Activated T-cell treated with anti-CD3 and anti-CD28 coated beads for 24 hours (primary cell): ENCODE measurements at places on chromosomes 2 and 18.

DNA sequence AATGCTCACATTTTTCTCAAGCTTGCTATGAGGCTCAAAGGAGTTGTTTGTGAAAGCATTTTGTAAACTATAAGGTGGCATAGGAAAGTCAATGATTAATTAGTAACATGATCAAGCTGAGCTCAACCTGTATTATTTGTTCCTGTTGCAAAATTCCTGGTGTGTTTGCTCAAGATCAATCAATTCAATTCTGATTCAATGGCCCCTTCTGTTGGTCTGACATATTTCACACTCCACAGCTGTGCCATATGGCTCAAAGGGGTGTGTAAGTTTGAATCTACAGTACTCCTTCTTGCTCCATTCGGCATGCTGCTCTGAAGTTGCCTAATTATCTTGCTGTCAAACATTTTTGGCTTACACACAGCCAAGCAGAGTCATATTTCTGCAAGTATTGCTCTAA, 341.6 kb upstream of the LRP1B start:
- DNase-seq, result no peak

- no peak for DNase-seq
Observed at GRCh38 chr18:48521723-48522122, 17.1 kb upstream of the CTIF start.

- DNase-seq, result no peak
Observed at GRCh38 chr18:57738078-57738477, 65.0 kb downstream of the ATP8B1 start.

DNA sequence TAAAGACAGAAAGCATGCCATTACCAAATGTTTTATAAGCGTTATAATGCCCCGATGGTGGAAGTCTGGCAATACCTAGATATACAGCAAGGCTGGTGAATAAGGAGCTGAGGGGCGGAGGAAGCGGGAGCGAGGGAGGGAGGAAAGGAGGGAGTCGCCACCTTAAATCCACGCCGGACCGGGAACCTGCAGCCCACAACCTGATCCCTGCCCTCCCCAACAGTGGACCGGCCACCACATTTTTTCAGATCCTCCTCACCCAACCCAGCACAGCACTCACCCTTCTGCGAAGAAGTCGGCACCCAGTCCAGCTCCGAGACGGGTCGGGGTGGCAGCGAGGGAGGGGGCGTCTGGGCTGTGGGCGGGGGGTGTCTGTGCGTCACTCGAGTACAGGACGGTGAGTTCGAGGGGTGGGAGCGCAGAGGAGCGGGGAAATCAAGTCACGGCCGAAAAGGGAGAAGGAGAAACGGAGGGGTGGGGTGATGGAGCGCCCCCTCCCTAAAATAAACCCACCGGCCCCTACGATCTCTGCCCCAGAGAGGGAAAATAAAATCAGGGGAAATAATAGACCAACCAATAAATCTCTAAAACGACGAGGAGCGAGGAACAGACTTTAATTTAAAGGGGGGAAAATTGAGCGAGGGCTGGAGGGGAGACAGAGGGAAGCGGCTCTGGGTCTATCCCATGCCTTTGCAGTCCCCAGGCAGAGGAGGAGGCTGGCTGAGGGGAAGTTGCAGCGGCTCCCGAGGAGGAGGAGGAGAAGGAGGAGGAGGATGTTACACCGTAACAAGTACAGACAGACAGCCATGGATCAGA, 96.5 kb upstream of the SERTAD2 start:
- DNase-seq, result peak; percentile 20

DNA sequence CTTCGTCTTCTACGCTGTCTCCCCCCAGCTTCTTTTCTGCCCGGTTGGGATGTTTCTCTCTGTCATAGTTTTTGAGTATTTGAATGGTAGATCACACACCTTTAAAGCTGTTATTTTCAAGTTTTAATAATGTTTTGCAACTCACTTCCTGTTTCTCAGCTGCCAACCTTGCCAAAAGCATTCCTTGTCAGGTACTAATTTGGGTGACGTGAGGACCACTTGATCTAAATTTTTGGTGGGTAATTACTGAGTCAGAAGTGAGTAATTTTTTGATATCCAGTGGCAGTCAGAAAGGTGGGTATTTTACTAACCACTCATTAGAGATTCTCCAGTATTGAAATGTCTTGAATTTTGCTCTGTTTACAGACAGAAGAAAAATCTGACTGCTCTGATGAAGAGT, 852.4 kb upstream of the FANCL start:
- DNase-seq, result no peak

DNA sequence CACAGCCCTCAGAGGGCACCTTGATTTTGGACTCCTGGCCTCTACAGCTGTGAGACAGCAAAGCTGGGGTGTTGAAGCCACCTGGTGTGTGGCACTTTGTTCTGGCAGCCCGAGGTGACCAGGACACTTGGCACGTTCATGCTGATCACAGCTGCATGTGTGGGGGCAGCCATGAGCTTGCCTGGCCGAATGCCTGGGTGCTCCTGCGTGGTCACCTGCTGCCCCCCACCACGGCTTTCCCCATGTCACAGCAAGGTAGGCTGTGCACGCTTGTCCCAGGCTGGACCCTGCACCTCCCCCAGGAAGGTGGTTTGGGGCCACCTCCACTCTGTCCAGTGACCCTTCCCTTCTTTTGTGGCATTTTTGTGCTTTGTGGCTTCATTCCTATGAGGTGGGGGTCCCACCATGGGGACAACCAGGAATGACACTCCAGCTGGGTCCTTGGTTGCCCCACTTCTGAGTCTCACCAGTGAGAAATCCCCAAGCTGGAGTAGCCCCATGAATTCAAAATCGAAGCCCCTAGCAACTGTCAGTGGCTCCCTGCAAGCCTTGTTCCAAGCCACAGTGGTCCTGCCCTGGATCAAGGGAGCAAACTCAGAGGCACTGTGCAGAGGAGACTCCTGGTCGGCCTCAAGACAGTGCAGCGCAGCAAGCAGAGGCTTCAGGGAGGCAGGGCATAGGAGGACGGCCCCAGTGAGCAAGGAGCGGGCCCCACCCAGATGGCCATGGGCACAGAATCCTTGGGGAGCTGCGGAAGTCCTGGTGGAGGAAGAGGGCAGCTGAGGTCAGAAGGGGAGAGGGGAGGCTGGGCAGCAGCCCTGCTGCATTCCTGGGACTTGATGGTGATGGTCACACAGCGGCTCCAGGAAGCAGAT, 121.4 kb upstream of the HS6ST1 start:
- no peak for DNase-seq

DNA sequence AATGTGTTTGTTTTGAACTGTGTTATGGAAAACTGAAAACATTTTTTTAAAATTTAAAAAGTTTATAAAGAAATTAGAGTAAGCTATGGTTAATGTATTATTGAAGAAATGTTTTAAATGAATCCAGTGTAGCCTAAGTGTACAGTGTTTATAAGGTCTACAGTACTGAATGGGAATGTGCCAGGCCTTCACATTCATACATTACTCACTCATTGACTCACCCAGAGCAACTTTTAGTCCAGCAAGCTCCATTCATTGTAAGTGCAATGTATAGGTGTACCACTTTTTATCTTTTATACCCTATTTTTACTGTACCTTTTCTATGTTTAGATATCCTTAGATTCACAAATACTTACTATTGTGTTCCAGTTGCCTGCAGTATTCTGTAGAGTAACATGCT, 215.1 kb upstream of the THUMPD2 start:
- no peak for DNase-seq

GRCh38 chr2:57906152-57906732, 140.4 kb upstream of the VRK2 start:
- DNase-seq, result no peak

- no peak for DNase-seq
Observed at GRCh38 chr2:192126426-192126825, 68.3 kb downstream of the TMEFF2 start.

DNA sequence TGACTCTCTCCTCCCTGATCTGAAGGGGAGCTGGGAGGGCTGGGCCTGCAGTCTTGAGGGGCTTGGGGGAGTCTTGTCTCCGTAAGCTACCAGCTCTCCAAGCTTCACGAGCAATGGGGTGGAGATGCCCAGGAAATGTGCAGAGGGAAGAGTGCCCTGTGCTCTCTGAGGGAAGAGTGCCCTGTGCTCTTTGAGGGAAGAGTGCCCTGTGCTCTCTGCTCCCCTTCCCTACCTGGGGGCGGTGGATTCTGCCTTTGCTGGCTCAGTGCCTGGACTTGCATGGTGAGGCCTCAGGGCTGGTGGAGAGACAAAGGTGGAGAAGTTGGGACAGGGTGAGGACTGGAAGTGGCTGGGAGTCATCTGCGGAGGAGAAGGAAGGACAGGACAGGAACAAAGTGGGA, 72.7 kb downstream of the TWIST2 start:
- DNase-seq, result no peak

GRCh38 chr18:57353940-57354461, 1.6 kb downstream of the ST8SIA3 start:
- DNase-seq, result no peak

DNA sequence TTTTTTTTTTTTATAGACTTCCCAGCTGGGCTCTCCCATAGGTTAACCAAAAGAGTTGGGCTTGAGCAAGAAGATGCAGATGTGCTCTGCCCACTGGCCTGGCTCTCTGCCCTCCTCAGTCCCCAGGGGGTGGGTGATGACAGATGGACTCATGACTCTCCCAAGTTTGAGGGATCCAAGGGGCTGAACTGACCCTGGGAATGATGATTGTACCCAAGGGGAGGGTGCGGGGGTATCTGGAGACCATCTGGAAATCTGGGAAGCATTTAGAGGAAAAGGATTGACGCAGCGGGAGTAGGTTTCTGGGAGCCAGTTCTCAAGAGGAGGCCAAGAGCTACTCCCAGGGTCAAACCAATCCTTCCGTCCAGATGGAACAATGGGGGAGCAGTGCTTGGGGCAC, 330.8 kb downstream of the CYP26B1 start:
- no peak for DNase-seq

GRCh38 chr2:97678298-97678697, 8.8 kb downstream of the C2orf92 start:
- no peak for DNase-seq

DNA sequence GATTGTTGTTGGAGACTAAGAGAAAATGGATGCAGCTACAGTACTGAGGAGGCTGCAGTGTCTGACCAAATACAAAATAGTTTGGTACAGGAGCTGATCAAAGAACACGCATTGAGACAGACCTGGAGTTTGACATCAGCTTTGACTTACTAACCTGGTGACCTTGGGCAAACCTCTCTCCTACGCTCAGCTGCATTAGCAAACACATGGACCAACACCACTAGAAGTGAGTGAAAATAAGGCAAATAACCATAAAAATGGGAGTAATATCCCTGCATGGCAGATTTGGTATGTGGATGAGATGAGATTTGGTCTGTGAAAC, 126.5 kb downstream of the LPIN1 start:
- no peak for DNase-seq

- no peak for DNase-seq
Observed at GRCh38 chr18:35495536-35496314, 2.0 kb downstream of the INO80C start.

DNA sequence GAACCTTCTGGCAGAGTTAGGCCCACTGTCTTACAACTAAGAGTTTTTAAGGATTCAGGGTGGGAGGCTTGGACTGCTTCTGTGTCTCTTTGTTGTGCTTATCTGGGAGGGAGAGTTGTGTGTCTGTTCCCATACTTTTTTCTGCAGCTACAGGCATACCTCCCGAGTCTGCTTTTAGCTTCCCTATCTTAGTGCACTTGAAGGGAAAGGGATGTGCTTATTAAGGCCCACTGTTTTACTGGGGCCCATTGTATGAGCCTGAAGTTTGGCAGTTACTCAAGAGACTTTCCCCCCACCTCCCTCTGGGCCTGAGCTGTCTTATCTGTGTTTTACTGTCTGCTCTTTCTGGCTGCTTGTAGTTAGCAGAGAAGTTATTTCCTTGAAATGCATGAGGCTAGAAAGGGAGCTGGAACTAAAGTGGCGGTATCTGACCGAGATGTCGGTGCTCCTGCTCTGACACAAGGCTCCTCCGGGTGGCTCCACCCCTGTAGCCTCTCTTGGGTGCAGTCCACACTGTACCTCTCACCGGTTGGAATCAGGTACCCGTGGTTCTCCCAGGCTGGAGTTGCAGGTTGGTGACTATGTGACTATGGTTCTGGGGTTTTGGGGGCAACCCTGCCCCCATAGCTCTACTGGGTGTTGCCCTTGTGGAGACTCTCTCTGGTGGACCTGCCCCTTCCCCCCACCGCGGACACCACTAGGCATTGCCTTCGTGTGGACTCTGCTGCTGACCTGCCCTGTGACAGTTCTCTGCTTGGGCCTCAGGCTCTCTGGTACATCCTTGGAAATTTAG, 12.9 kb downstream of the UBR3 start:
- DNase-seq, result no peak

DNA sequence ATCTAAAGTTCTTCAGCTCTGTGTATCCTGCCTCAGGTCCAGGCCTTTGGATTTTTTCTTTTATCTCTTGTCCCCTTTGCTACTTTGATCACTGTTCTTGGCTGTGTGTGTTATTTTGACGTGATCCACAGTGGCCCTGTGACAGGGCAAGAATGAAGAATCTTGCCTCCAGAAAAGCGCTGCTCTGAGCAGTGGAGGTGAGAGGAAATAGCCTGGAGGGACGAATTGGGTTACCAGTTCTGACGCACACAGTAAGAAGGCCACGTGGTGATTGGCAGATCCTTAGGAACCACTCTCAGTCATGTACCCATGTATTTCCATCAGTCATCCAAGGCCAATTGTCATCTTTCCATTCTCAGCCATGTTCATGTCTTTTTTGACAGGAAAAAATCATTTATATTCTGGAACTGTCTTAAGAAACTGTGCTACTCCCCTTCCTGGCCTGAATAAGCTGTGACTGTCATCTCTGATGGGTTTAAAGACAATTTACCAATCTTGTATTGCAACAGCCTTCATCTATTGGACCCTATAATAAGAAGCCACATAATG, 47.6 kb downstream of the MAPK4 start:
- DNase-seq, result no peak

DNA sequence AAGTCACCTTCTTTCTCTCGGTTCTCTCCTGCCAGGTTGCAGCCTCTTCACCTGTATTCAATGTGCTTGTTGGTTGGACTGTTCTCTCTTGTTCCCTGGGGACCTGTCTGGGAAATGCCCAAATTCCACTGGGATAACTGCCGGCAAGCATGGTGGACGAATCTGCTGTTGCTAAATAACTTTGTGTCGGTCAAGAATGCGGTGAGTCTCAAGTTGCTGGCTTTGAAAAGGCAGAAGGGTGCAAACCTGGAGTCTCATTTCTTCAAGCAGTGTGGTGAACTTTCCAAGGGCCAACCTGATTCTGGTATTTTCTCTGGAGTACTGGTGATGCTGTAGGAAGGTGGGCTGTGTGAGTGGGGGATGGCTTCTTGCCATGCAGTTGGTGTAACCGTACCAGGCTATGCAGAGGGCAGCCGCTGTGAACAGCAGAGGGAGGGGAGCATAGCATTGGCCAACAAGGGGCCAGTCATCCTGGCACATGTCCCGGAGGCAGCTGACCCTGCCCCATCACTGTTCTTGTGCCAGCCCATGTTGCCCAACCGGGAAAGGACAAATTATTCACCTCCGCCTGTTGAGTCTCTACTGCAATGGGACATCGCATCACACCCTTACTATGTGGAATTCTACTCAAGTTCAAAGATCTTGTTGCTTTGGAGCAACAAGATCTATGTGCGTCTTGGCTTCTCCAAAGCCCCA, 88.1 kb upstream of the SEC11C start:
- no peak for DNase-seq

- DNase-seq, result no peak
Observed at GRCh38 chr18:78543201-78543725, 436.4 kb upstream of the SALL3 start.
